Activated T-cell treated with anti-CD3 and anti-CD28 coated beads, Interleukin-2, amount 50 U/mL, for 72 hours (primary cell): ENCODE measurements at places on chromosomes 16 and 17. TPM values are rescaled to one million over a fixed set of nuclear protein-coding genes. Genes with fewer than 3 reads are reported as not detected.

NLRC5 gene
- total RNA-seq, result 256 TPM

STAC2 gene
- total RNA-seq, result not detected

SCARF1 gene
- 2.5 TPM for total RNA-seq

CCL1 gene
- total RNA-seq, result not detected

PRR29 gene
- total RNA-seq, result 1.1 TPM

TRPV2 gene
- 46.0 TPM for total RNA-seq

TGFB1I1 gene
- 4.4 TPM for total RNA-seq

NACA2 gene
- not detected for total RNA-seq

SDR42E1 gene
- 13.0 TPM for total RNA-seq
